ENCODE measurements at places on chromosomes 5 and 9. TPM values are rescaled to one million over a fixed set of nuclear protein-coding genes. Genes with fewer than 3 reads are reported as not detected.

NOXA1 gene
- total RNA-seq: 0.62 TPM

DNA sequence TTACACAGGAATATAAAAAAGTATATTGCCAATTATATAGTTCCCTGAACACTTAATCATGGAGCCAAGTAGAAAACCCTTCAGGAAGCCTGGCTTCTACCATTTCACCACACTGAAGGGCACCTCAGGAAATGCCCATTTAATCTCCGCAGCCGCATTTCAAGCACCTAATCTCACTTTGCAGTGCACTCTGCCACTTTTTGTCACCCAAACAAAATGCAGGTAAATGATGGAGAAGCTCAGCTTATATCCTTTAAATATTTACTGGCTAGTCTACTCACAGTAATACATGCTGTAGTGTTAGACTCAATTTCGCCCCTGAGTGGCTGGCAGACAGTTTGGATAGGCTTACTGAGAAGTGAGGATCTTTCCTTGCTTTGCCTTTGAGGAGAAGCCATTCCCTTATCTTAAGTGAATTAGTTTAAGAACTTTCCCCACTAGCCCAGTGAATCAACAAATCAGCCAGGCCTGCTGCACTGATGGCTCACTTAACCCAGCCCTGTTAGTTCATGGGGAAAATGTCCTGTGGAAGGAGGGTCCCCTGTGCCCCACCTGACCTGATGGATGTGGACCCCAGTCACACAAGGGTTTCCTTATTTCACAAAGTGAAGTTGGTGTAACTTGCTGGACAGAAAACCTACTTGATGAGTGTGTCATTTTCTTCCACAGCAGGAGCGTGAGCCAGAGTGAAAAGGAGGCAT is 209.7 kb downstream of the CAAP1 start:
- DNase-seq: no peak

- DNase-seq: peak; percentile 71
Observed at GRCh38 chr5:151037561-151038411, 17.4 kb downstream of the GPX3 start.

- DNase-seq: no peak
Observed at GRCh38 chr5:2710910-2711309, 40.6 kb downstream of the IRX2 start.

DNA sequence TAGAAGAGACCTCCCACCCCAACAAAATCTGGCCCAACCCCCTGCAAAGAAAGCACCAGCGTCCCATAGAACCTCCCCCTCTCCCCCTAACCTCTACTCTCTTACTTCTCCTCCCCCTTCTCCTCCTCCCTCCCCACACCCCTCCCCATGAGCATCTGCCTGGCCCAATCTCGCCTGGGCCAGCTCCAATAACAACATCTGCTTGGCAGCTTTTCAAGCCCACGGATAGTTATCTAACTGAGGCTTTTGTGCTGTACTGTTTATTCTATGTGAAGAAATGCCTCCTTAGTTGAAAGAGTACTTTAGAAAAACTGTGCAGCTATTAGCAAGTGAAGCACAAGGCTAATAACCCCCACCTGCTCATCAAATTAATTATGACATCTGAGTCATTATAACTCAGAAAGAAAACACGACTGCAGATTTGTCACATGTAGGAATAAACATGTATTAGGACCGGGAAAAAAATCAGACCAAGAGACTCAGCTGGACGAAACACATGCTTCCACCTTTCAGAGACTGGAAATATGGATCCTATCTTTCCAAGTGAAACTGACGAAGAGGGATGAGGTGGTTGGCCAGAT is 42.8 kb downstream of the NFIB start:
- peak; percentile 48 for DNase-seq

SYNPO gene
- 718 TPM for total RNA-seq

- no peak for DNase-seq
Observed at GRCh38 chr5:173202266-173202875, 32.6 kb downstream of the NKX2-5 start.

GRCh38 chr5:34728236-34728635 is 72.1 kb downstream of the RAI14 start:
- no peak for DNase-seq

HMGCR gene
- total RNA-seq: 4.7 TPM
